ENCODE measurements at places on chromosomes 2 and 18.

GRCh38 chr2:128536925-128537620 lies 218.4 kb upstream of the HS6ST1 start:
- no peak for DNase-seq

DNA sequence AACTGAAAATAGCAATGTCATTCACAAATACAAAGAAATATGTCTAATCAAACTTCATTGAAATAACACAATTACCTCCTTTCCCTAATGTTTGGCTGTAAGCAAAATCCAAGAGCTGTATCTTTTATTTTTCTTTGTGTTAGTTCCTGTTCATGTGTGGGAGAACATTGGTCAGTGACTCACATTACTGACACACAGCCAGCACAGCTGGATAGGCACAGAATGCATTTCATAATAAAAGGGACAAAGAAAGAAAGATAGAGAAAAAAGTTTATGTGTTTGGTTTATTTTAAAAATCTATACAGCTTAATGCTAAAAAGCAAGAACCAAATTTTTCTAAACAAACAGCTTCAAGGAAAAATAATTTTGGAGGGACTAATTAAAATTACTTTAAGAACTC lies 185.6 kb upstream of the COL3A1 start:
- DNase-seq = no peak

- no peak for DNase-seq
Measured at GRCh38 chr18:53093636-53094035, 753.6 kb downstream of the DCC start.

- DNase-seq = no peak
Measured at GRCh38 chr2:191014653-191015020, 666 bp upstream of the STAT1 start.

DNA sequence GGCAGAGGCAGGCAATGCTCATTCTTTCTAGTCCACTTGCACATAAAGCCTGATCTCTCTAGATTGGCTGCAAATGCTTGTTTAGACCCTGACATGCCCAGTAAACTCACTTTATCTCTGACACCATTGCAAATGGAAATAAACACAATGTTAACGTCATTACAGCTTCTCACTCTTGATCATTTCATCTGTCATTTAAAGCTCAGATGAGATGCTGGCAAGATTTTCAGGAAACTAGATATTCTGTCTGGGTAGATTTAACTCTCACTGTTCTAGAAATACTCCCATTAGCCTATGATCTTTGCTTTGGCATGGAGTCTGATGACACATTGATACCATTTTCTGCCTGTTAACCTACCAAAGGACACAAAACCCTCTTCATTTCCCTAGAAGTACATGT lies 320.7 kb upstream of the HNRNPA3 start:
- no peak for DNase-seq

- no peak for DNase-seq
Measured at GRCh38 chr2:240501531-240501991, 56.2 kb downstream of the ANKMY1 start.

GRCh38 chr2:232497348-232497747 lies 9.7 kb upstream of the ECEL1 start:
- DNase-seq = no peak

GRCh38 chr2:170774074-170774473 lies 3.9 kb downstream of the ERICH2 start:
- DNase-seq = no peak

GRCh38 chr2:120677221-120677620 lies 58.4 kb upstream of the GLI2 start:
- no peak for DNase-seq

GRCh38 chr2:134132490-134132857 lies 121.4 kb upstream of the MGAT5 start:
- no peak for DNase-seq

DNA sequence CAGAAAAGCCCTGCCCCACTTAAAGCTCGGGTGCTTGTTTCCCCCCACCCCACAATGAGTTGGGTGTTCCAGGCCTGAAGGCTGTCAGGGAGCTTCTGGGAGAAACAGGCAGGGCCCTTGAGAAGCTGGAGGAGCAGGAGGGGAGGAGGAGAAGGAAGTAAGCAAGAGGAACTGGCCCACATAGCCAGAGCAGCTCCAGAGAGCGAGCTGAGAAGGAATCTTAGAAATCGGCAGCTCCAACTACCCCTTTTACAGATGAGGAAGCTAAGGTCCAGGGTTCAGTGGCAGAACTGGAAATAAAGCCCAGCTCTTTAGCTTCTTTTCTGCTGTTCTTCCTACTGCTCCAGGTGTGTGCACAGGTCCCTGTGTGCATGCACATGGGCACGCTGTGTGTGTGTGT lies 12.7 kb upstream of the KCNK3 start:
- peak; percentile 48 for DNase-seq

- peak; percentile 48 for DNase-seq
Measured at GRCh38 chr2:159124441-159124911, 156.0 kb downstream of the TANC1 start.

GRCh38 chr18:59610546-59611140 lies 86.6 kb downstream of the CCBE1 start:
- no peak for DNase-seq

GRCh38 chr2:23617167-23617810 lies 232.3 kb downstream of the KLHL29 start:
- DNase-seq = no peak

DNA sequence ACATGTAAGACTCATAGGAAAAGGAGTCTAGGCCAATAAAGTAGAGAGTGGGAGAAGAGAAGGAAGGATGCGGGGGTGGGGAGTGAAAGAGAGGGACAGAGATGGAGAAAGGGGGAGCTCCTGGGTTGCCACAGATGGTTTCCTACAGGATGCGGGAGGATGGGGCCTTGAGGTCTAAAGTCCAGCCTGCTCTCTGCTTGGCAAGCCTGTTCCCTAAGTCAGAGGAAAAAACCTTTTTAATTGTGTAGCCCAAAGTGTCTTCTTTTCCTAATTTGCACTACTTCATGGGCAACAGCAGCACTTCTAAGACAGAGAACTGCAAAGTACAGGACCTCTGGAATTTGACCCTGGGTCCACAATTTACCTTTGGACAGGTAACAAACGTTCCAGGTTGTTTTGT lies 1.4 kb upstream of the FAM110C start:
- DNase-seq = no peak

DNA sequence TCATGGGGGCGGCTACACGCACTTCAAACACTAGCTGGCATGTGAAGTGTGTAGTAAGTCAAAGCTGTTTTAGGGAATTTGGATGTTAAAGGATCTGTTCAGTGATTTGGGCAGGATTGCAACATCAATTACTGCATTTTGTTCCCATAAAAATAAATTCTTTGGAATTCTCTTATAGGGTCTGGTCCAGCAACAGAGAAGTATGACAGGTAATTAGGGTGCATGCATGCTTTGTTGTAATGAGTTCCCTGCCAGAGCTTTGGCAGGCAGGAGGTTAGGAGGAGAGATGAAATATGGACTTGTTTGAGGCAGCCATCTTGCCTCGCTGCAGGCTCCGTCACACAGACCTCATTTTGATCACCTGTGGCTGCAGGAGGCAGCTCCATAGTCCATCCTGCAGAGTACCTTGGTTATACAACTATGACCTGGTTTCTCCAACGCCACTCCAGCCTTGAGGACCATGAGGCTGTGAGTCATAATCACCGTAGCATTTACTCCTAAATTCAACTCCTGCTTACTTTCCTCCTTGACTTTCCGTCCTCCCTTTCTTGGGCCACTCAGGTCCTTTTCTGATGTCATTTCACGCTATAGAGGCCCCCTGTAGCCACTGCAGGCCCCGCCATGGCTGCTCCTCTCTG lies 26.5 kb upstream of the EML4 start:
- DNase-seq = no peak

GRCh38 chr2:233114421-233114861 lies 54.3 kb downstream of the INPP5D start:
- no peak for DNase-seq

- no peak for DNase-seq
Measured at GRCh38 chr18:43919551-43919950, 642.3 kb upstream of the SYT4 start.

DNA sequence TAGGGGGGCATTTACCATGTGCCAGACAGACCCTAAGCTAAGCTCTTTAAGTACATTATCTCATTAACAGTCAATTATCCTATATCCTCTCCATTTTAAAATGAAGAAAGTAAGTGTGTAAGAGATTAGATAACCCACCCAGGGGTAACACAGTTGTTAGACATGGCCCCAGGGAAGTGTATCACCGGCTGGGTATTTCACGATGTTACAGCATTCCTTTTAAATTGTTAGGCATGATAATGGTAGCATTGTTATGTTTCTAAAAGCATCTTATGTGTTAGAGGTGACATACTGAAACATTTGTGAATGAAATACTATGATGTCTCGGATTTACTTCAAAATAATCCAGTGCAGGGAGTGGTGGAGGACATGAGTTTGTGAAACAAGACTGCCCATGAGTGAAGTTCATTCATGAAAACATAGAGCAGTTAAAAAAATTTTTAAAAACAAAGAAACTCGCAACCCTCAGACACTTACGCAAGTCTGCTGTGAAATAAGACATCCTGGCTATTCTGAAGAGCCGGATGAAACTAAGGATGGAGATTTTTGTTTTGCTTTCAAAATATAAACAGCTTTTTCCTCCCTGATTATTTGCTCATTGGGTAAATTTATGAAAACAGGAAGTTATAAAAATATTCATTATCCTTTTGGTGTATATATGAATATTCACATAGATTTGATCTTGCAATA lies 54.9 kb downstream of the IL1RL2 start:
- no peak for DNase-seq

DNA sequence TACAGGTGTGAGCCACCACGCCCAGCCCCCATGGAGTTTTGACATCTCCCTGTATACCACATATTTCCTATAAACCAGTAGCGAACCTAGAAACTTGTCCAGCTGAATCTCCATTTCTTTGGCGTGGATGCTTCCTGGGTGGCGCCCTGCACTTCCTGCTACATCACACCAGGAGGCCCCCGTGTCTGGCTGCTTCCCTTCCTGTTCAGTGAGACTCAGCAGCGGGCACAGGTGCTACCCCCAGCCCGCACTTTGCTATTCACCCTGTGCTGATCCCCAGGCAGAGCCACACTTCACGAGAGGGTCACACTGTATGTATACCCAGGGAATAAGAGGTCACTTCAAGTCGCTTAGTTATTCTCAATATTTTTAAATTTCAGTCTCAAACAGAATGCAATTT lies 35.0 kb downstream of the CYP27C1 start:
- no peak for DNase-seq

- DNase-seq = no peak
Measured at GRCh38 chr18:74412116-74412880, 44.8 kb downstream of the DIPK1C start.

All from inflammatory macrophage treated with lipopolysaccharide for 1 hour (primary cell).